ENCODE measurements at places on chromosomes 12 and 14.

- DNase-seq = peak; percentile 66
Observed at GRCh38 chr12:94616203-94616729, 34.1 kb downstream of the TMCC3 start.

GRCh38 chr12:86774841-86775388 is 518.7 kb upstream of the MGAT4C start:
- DNase-seq = peak; percentile 50

- DNase-seq = peak; percentile 63
Observed at GRCh38 chr12:26830783-26831551, 2.0 kb downstream of the ITPR2 start.

DNA sequence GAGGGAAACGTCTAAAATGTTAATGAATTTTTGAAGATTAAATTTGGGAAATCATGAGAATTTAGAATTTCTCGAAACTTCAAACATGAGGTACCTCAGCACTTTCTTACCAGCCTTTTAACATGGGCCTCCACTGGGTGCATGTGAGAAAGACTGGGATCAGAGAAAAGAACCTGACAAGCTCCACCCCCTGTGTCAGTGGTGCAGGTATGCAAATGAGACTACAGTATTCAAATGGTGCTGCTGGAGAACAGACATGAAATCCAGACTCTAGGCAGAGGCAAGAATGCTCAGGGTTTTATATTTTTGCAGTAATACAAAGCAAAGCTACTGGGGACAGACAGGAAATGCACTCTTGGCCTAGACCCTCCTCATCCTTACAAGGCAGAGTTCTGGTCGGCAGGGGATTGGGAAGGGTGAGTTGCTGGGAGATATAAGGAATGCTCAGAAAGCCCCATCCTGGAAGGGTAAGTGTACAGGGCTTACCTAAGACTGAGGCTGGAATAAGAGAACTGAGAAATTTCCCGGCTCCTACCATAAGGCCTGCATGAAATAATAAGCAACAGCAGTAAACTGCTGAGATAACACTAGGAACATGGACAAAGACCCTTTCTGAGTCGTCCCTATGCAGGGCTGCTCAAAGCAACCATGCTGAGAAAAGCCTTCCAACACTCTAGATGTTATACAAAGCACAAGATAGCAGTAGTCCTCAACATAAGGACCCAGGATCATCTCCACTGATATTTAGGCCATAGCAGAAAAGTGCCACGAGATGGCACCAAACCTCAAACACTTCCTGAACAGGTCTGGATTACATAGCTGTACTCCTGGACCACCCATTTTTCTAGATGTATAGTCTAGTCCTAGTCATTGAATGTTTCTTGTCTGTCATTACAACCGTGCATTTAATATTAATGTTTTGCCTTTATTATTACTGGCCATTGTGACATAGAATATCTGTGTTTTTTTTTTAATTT is 260.8 kb downstream of the RASSF9 start:
- peak; percentile 59 for DNase-seq

DNA sequence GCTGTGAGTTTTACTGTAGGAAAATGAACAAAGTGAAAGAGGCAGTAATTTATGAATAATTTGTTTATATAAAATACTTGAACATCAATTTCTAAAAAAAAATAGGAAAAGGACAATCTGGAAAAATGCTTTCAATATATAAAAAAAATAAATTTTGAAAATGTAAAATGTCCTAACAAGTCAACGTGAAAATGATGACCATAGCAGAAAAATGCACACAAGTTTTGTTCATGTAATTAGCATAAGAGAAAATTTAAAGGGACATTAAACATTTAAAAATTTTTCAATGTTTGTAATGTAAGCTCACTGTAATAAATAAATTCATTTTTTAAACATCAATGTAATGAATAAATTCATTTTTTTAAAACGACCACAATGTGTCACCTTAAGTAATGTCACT is 214.8 kb upstream of the ATXN7L3B start:
- no peak for DNase-seq

DNA sequence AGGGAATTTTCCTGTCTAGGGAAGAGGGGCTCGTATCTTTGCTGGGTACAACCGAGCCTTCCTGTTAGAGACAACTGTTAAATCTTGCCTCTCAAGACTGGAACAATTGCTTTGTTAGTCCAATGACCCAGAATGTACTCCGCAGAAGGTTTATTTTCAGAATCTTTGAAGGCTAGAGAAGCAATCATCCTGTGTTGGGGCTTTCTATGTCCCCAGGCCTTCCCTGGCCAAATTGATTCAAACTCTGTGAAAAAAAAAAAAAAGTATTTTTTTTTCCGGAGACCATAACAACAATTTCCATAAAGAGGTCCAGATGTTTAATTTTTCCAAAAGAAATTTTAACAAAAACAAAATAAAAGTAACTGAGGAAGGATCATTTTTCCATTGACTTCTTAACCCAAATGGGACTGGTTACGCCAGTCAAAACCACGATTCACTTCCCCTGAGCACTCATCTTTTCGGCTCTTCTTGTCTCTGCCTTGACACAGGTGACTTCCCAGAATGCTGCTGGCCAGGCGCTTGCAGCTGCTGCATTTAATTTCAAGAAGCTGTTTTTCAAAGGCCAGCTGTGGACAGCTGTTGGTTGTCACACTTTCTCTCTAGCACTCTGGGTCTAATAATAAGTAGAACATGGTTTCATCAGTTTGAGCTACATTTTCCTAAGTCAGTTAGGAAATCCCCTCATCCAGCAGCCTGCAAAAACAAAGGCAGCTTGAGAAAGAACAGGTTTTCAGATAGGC is 81.6 kb upstream of the MANSC4 start:
- DNase-seq = peak; percentile 40

- no peak for DNase-seq
Observed at GRCh38 chr12:3684449-3685051, 68.4 kb downstream of the CRACR2A start.

DNA sequence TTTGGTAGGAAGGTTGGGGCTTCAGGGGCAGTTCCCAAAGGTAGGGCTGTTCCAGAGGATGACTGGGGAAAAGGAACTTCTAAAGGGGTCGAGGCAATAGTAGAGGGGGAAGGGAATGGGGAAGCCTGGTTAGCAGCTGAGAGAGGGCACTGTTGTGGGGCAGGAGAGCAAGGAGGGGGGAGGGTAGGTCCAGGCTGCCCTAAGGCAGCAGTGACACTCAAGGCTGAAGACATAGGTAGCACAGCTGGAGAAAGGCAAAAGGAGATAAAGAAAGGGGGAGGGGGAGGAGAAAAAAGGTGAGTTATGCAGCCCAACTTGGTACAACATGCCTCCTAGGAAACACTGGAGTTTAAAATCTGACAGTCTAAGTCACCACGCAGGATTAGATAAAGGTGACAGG is 3.9 kb downstream of the NACA start:
- DNase-seq = no peak

DNA sequence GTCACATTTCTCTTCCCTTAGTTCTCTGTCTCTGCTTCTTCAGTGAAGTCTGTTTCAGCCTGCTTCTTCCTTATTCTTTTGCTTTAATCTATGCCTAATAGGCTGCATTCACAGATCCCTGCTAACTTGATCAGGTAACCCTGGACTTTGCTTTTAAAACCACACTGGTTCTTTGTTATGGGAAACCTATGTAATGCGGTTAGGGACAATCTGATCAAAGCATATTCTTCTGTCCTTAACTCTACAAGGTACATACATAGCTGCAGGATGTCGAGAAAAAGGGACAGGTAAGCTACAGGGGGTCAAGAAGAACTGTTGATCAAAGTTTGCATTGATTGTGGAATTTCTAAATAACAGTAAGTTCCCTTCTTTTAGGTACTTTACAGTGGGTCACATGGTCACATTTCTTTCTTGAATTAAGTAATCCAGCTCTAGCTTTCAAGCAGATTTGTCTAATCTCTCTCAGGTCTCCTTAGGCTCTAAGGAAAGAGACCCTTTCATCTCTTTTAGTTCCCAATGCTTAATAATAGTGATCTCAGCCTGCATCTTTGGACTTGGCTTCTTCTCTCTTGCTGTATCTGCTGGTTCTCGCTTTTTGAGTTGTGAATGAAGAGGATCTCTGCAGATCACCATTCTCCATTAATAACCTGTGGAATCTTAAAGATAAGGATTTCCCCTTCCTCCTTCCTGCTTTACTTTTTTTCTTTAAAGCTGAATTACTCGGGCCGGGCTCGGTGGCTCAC is 3.8 kb downstream of the COPZ1 start:
- no peak for DNase-seq

DNA sequence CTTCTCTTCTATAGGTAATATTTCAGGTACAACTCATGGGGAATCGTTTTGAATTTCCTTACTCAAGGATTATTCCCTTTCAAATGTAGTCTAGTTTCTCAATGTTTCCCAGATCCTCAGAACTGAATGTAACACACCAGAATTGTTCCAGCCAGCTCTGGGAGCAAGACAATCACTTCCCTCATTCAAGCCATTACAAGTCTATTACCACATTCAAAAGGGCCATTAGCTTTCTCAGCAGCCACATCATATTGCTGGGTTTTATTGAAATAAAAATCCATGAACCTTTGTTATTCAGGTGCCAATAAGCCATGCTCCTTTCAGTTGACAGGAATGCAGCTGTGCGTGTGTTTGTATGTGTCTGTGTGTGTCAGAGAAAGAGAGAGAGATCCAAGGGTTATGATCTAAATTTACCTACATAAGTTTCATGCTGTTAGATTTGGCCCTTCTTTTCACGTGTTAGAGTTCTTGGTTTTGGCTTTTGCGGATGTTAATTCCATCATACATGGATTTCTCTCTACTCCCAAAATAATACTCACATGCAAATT is 357.7 kb downstream of the BCAT1 start:
- DNase-seq = no peak

- no peak for DNase-seq
Observed at GRCh38 chr14:70183991-70184390, 4.8 kb downstream of the SLC8A3 start.

DNA sequence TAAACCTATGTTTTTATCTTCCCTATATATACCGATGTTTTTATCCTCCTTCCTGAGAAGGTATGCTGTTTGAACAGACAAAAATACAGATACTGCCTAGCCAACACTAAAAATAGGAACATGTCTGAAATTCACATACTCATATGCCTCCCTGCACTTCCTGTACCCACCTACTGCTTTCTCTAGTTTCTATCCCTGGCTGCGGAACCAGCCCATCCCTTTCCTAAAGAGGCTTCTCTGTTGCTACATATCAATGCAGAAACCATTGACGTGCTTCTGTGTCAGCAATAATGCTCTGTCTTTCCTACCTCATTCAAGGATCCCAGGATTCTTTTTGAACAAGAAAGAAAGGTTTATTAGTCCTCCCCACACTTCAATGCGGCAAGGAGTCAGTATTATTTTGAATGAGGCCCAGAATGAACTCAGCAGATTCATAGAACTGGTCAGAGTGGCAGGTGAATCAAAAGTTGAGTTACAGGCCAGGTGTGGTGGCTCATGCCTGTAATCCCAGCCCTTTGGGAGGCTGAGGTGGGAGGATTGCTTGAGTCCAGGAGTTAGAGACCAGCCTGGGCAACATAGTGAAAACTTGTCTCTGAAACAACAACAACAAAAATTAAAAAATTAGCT is 67.8 kb upstream of the NAP1L1 start:
- no peak for DNase-seq

GRCh38 chr12:64701283-64701682 is 57.9 kb downstream of the GNS start:
- no peak for DNase-seq

DNA sequence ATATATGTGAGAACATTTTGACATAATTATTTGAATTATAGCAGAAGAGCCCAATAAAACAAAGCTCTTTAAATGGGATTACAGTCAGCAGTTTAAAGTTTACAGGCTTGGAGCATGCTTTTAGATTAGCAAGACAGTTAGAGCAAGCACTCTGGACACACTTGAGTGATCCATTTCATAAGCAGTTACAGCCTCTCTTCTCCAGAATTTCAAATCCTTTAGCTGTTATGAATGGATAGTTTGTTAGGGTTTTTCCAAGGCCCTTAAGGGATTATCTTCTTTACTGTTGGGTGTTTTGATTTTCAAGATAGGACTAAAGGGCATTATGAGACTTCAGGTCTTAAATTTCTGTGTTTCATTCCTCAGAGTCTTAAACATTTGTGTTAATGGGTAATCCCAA is 36.3 kb downstream of the BEST3 start:
- DNase-seq = no peak

DNA sequence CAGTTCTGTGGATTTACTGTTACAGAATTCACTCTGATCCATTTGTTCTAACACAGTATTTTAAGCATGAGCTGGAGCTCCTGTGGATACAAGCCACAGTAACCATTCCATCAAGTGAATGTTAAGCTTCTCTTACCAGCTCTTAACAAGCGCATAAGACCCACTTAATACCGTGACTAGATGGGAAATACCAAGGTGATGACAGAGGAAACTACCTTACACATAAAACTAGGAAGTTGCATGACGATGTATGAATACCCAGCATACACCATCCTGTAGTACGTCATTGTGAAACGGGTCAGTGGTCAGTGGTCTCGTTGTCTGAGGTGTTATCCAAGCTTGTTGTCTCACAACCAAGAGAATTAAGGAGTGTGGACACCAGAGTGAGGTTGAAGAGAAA is 2.0 kb upstream of the GALC start:
- DNase-seq = peak; percentile 82

DNA sequence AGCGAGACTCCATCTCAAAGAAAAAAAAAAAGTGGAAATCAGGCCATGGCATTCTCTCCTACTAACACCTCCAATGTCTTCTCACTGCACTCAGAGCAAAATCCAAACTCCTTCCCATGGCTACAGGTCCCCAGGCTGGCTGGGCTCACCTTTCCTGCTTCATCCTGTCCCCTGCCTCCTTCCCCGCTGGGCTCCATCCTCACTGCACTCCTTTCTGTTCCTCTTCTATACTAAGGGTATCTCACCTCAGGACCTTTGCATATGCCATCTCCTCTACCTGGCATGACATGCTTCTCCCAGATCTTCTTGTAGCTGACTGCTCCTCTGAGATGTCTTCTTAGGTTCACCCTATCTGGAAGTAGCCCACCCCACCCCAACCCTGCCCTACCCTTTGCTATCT is 111.1 kb downstream of the DPF3 start:
- DNase-seq = no peak

DNA sequence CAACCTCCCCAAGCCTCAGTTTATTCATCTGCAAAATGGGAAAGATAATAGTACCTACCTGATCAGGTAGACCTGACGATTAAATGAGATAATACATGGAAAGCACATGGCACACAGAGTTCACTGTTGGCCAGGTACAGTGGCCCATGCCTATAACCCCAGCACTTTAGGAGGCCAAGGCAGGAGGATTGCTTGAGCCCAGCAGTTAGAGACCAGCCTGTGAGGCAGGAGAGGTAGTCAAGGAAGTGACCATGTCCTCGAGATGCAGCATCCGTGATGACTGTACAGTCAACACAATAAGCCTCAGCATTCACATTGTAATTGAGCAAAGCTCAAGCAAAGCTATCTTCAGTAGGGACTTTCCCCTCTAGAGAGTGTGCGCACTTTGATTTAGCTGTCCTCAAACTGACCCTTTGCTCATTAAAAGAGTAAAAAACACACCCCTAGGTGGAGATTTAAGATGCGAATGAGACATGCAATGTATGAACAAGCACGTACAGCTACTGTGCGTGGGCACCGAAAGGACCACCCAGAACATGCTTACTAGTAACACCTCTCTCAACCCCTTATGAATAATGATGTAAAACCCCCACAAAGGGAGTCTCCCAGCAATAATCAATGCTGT is 9.9 kb downstream of the ISCU start:
- no peak for DNase-seq

Measured in amniotic epithelial cell (primary cell).